ENCODE measurements at places on chromosomes 11 and 22. TPM values are rescaled to one million over a fixed set of nuclear protein-coding genes. Genes with fewer than 3 reads are reported as not detected.
A peak's percentile ranks its signal among the peaks of the same experiment; 100 is the strongest.

DDTL gene
- not detected for total RNA-seq

ATF4 gene
- total RNA-seq: 361 TPM

OR52I2 gene
- total RNA-seq: not detected

C11orf42 gene
- not detected for total RNA-seq

TRIM6 gene
- 7.2 TPM for total RNA-seq

DNA sequence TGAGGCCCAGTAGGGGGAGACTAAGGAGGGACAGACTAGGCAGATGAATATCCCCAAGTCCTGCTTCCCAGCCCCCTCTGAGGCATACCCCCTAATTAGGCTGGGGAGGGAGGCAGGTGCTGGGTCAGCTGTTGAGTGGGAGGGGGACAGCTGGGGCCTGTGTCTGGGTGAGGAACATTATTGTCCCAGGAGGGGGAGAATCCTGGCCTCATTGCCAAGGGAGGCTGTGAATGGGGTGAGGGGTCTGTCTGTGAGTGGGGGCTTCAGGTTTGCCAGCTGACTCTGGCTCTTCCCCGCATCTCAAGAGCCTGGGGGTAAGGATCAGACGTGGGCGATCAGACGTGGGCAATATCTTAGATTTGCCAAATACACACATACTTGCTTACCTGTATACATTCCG lies 2.1 kb downstream of the INPPL1 start:
- no peak for DNase-seq

DNA sequence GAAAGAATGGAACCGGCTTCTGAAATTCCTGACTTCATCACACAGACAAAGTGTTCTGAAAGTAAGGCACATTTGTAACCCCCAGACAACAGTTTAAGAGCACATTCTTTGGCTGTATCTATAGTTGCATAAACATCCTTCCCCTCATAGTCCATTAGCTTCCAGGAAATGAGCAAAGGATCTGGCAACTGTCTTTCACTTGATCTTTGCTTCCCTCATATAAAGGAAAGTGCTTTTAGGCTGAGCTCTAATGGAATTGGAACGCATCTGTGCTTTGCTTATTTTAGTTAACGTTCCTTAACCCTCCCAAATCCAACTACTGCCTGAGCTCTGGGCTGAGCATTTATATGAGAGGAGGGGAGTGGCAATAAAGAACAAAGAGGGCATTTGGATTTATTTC lies 76.9 kb upstream of the API5 start:
- no peak for DNase-seq

GRCh38 chr11:86743223-86744118 lies 56.9 kb upstream of the PRSS23 start:
- peak; percentile 58 for DNase-seq

- DNase-seq: no peak
Observed at GRCh38 chr11:115338476-115338875, 165.7 kb downstream of the CADM1 start.

GRCh38 chr11:86143087-86144030 lies 74.5 kb upstream of the PICALM start:
- peak; percentile 40 for DNase-seq

DNA sequence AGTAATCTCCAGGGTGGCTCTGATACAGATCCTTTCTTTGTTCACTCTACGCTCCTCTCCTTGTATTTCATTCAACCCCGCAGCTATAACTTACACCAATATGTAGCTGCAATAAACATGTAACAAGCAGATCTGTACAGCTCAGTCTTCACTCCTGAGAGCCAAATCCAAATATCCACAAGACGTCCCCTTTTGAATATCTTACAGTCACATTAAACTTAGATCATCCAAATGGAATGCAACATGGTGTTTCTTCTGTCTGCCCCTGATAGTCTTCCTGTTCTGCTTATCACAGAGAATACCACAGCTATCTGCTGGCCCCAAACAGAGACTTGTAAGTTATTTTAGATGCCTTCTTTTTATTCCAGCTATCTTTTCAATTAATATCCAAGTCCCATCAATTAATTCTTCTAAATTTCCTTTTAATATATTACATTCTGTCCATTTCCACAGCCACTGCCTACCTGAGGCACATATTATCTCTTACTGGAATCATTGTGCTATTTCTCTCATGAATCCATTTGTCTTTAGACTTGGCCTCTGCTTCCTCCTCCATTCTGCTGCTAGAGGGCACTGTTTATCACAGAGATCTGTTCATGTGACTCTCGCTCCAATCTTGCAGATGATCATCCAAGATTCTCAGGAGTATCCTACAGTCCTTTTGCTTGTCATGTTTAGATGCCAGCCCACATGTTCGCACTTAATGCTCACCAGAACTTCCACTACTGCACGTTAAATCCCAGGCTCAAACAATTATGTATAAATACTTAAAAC lies 908.6 kb downstream of the NTM start:
- DNase-seq: no peak

DNA sequence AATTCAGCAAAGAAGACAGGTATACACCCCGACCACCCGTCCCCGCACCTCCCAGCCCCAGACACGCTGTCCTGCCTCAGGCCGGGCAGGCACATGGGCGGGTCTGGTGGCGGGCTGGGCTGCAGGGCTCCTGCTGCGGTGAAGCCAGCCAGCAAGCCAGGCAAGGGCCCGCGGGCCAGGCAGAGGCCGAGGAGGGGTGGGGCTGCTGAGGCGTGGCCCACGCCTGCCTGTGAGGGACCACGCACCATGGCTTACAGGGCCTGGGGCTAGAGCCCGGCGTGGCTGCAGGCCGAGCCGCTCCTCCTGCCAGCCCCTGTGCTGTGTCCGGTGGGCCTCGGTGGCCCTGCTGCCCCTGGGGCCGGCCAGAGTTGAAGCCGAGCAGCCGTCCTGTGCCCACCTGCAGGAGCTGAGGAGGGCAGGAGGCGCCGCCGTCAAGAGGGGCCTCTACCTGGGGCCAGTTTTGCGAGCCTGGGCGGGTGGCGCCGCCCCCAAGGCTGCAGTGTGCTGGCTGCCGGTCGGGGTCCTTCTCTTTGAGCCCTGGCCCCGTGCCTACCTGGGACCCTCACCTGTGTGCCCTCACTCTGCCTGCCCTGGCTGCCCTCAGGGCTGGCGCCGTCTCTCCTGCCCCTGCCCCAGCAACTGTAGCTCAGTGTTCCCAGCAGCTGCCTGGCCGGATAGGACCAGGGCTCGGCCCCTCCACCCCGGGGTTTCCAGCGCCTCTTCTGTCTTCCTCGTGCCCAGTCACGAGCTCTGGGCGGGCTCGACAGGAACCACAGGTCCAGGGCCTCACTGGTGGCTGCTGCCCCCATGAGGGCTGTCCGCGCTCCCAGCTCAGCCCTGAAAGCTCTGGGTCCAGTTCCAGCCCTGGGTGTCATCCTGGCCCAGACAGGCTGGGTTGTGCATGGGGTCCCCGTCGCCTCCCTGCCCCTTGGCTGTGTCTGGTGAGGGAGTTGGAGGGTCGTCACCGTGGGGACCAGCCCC lies 38.4 kb downstream of the MOB2 start:
- no peak for DNase-seq

DNA sequence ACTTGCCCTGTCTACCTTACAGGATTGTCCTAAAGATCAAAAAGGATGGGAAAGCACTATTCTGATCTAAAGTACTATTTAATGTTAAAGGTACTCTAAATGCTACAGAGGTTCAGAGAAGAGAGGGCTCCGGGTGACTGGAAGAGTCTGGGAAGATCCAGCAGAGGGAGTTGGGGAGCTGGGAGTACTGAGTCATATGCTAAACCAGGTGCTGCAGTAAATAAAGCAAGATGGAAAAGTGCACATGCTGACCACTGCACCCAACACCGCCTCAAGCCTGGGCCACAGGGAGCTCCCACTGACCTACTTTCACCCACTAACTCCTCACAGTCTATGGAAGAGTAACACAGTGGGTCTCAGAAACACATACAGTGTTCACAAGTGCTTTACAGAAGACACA lies 49.3 kb downstream of the WT1 start:
- peak; percentile 56 for DNase-seq

- DNase-seq: peak; percentile 69
Observed at GRCh38 chr11:65420979-65421793, 1.4 kb upstream of the NEAT1 start.

GRCh38 chr11:9775398-9775779 lies 111.5 kb downstream of the SWAP70 start:
- DNase-seq: no peak

DNA sequence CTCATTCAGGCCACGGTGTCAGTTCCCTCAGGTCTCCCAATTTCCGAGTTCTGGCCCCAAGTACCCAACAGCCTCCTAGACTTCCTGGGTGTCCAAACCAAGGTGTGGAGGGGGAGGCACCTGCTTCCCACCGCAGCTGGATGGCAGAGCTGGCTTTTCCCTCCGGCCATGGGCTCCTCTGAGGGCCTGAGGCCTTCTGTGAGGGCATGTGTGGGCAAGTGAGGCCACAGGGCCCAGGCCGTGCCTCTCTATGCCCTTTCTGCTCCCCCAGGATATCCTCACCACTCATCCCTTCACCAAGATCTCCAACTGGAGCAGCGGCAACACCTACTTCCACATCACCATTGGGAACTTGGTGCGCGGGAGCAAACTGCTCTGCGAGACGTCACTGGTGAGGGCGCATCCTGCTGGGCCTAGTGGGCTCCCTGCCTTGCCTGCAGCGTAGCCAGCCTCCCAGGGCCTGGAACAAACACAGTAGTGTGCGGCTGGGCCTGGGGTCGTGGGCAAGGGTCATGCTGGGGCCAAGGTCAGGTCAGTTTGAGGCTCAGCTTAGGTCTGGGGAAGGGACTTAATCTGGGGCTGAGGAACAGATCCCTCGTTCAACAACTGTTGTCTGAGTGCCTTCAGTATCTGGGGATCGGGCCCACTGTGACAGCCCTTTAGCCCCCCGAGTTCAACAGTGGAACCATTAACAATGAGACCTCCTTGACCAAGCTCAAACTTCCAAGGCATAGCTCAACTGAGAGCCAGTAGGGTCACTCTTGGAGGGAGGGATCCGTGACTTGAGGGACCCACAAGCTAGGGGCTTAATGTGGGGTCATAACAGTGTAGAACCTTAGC lies 85.8 kb downstream of the MYO7A start:
- no peak for DNase-seq

DNA sequence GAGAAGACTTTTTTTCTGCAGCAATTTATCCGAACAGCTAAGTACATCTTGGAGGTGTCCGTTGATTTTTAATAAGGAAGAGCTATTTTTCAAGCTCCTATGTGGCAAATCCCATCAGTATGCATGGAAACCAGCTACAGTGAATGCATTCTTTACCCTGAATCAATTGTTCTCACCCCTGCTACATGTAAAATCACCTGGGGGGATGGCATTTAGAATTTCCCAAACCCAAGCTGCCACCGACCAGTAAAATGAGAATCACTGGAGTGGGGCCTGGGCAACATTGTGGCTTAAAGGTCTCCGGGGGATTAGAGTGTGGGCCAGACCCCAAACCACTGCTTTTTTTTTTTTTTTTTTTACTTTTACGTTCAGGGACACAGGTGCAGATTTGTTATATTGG lies 2.8 kb upstream of the ZNF195 start:
- DNase-seq: no peak

GRCh38 chr11:10322830-10323792 lies 18.2 kb downstream of the ADM start:
- DNase-seq: peak; percentile 36

DNA sequence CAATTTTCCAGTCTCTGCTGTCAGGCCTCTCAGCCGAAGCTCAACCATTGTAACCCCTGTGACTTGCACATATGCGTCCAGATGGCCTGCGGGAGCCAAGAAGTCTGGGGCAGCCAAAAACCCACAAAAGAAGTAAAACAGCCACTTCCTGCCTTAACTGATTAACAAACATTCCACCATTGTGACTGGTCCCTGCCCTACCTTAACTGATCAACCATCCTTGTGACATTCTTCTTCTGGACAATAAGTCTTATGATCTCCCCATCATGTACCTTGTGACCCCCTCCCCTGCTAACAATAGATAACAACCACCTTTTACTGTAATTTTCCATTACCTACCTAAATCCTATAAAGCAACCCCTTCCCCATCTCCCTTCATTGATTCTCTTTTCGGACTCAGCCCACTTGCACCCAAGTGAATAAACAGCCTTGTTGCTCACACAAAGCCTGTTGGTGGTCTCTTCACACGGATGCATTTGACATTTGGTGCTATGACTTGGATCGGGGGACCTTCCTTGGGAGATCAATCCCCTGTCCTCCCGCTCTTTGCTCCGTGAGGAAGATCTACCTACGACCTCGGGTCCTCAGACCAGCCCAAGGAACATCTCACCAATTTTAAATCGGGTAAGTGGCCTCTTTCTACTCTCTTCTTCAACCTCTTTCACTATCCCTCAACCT lies 1.3 kb upstream of the NDUFC2 start:
- DNase-seq: no peak

- no peak for DNase-seq
Observed at GRCh38 chr11:98234698-98235097, 786.1 kb upstream of the CNTN5 start.

DNA sequence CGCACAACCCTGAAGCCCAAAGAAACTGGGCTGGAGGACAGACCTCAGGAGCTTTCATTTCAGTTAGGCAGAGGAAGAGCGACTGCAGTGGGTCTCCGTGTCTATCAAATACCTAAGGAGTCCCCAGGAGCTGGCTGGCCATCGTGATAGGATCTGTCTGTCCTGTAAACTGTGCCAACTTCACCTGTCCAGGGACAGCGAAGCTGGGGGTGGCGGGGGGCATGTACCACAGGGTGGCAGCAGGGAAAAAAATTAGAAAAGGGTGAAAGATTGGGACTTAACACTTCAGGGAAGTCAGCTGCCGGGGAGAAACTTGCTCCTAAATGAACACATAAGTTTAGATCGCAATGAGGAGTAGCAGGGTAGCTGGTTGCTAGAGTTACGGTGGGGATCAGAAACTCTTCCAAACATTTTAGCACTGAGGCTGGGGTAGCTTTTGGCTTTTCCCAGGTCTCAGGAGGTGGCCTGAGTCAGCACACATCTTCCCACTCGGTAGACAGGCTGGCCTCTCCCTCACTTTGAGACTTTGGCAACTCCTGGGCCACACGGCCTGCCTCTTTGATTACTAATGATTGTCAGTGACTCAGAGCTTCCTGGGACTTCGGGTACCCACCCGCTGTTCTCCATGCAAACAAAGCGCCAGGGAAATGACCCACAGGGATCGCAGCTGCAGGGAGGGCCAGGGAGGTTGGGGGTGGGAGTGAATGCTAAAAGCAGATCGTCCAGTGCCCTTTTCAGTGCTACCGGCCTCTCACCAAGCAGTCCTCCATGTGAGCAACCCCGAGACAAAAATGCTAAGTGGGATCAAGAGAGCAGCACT lies 2.9 kb upstream of the MTFP1 start:
- DNase-seq: peak; percentile 40

DNA sequence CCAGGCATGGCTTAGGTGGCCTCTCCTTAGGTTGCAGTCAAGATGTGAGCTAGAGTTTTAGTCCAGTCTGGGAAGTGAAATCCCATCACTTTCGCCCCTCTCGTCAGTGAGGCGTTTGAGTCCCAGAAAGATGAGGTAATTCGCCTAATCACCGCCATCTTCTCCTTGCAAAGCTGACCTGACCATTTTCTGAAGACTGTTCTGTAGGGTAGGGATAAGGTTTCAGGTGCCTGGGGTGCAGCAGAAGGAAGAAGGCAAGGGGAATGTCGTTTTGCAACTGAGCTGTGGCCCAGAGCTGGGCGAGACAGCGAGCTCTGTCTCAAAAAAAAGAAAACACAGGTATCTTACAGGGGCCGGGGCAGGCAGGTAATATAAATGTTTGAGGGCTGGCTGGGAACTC lies 61.7 kb upstream of the CECR2 start:
- no peak for DNase-seq
